ENCODE measurements at places on chromosomes 12 and 14.

GRCh38 chr12:65187665-65188064 lies 18.3 kb downstream of the LEMD3 start:
- no peak for DNase-seq

DNA sequence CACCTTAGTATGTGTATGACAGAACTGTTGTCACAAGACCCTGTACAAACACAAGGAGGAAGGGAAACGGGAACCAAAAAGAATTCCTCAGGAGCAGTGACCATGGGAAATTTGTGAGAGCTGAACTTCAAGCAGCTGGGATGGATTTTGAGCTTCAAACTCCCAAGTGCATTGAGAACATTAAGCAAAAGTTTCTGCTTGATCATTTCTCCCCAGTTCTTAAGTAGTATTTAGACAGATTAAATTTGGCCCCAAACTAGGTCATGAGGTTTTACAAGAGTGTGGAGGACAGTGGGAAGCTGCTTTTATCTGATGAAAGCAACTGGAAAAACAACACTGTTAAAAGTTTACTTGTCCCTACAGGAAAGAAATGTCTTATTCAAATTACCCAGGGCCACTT lies 206.0 kb upstream of the DCN start:
- no peak for DNase-seq

DNA sequence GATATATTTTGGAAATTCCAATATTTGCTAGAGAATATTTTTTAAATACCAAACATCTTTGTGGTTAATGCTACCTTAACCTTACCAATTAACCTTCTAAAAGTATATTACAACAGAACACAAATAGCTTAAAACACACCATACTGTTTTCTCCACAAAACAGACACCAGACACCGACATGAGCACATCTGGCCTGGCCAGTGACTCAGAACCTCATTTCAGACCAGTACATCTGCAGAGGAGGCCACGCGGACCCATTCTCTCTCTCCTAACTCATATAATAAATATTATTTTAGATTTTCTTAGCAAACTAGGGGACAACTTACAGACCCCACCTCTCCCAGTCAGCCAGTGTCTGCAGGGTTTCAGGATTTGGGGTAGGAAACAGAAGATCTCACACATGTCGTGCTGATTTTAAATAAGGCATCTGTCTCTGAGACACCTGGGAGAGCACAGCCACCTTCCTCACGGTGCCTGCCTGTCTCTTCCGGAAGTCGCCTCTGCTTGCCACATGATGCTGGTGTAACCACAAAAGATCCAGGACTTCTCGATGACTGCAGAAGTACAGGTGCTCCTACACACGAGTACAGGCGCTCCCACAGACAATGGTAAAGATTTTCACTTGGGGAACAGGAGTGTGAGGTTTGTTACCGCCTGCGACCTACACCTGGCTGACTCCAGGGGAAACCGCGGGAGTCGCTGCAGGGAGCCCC lies 9.7 kb upstream of the ANKLE2 start:
- DNase-seq: peak; percentile 51

DNA sequence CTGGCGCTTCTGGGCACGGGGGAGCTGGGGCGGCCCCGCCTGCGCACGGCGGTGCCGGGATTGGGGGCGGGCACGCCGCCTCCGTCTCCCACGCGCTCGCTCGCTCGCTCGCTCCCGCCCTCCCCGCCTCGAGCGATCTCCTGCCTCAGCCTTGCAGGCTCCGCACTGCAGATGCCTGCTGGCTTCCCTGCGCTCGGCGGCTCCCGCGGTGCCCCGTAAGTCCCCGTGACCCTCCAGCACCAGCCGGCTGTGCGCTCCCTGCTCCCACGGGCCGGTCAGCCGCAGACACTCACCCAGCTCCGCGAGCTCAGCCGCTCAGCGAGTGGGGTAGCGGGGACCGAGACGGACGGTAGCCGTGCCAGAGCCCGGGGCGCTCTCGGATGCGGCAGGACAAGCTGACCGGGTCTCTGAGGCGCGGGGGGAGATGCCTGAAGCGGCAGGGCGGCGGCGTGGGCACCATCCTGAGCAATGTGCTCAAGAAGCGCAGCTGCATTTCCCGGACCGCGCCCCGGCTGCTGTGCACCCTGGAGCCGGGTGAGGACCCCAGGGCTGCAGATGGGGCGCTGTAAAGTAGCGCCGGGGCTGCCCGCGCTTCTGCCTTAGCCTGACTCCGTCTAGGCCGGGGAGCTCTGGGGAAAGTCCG lies at the start of gene TBC1D30:
Gene TBC1D30, plus strand, starts transcription at position 148 of the 643 bp plus-strand sequence. Its CDS starts 233 bp downstream, at position 381.
- peak; percentile 36 for DNase-seq

DNA sequence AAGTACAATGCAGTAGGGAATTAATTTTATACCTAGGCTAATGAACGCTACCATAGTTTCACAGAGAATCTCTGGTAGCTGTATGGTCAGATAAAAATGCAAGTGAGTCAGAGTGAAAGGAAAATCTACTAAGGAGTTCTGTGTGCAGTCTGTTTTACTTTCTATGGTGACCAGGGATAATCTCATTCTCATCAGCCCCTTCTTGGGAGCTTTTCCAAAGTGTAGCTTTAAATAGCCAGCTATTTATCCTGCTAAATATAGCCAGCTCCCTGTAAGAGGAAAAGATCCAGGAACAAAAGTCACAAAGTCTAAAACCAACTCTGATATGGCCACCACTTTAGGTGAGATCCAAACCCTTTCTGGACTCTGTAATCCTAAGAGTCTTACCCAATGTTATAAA lies 75.5 kb downstream of the TMEM116 start:
- DNase-seq: no peak

GRCh38 chr14:69004731-69005431 lies 25.8 kb upstream of the ACTN1 start:
- DNase-seq: no peak

DNA sequence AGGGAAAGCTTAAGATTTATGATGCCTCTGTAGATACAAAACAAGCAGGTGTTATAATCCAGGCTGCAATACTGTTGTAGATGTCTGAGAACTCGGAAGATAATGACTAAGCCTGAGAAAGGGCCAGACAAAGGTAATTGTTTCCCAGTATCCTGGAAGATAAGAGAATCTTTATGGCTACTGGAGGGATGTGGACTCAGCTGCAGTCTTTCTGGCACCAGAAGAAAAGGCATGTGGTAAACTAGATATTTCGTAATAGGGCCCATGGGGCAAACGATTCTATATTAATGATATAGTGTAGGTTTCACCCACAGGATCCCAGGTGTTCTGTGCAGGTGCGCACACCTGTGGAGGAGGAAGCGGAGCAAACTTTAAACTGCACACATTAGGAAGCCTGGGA lies 9.2 kb upstream of the APOLD1 start:
- no peak for DNase-seq

- peak; percentile 58 for DNase-seq
Observed at GRCh38 chr12:325906-326305, 63.2 kb downstream of the KDM5A start.

GRCh38 chr12:129534966-129535750 lies 368.7 kb downstream of the TMEM132D start:
- no peak for DNase-seq

GRCh38 chr14:39974036-39974435 lies 541.8 kb upstream of the FBXO33 start:
- DNase-seq: no peak

DNA sequence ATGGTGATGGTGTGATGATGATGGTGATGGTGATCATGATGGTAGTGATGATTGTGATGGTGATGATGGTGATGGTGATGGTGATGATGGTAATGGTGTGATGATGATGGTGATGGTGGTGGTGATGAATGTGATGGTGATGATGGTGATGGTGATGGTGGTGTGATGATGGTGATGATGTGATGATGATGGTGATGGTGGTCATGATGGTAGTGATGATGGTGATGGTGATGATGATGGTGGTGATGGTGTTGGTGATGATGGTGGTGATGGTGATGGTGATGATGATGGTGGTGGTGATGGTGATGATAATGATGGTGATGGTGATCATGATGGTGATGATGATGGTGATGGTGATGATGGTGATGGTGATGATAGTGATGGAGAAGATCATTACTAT lies 120.3 kb downstream of the ZNF664 start:
- DNase-seq: no peak

- no peak for DNase-seq
Observed at GRCh38 chr12:131152587-131152986, 198.9 kb downstream of the ADGRD1 start.
